ENCODE measurements at places on chromosomes 6 and 20.

DNA sequence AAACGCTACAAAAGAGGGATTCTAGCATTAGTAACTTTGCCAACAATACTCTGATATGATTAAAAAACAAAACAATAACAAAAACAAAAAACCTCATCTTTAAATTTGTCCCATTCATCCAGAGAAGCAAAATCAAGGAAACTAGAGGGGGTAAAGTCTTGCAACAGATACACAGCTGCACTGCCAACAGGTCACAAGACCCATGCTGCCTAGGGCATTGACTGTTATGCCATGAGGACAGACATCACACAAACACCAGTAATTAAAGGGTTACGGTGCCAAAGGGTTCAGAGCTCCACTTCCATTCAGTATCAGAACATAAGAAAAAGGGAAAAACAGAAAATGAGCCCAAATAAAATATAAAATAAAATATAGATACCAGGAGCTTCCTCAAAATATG lies 1.6 kb downstream of the TBC1D20 start:
- no peak for DNase-seq

DNA sequence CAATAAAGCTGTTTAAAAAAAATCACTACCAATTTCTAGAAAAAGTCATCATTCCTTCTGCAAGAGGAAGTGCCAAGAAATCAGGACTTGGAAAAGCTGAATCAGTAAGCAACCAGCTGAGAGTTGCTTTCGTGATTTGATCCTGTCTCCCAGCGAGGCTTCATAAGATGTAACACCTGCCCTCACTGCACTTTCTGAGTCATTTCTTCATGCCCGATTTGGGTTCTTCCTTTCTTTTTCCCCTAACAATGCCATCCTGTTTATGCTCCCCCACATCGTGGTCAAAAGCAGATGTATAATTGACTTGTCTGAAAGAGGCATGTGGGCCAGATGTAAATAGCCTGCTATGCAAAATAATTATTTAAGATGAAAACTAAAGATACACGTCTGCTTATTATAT lies 52.1 kb downstream of the RIPOR2 start:
- no peak for DNase-seq

DNA sequence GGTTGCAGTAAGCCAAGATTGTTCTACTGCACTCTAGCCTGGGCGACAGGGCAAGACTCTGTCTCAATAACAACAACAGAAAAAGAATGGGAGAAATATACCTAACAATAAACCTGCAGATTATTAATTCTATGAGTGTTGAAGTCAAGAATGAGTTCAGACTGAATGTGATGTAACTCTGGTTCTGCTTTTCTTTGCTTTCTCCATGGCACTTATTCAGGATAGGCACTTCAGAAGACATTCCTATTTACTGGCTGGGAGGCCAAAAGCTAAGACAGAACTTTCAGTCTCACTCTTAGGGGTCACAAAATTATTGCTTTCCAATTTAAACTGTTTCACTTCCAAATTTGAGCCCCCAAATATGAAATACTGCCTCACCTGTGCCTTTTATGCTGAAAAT lies 15.7 kb upstream of the PRIM2 start:
- DNase-seq: no peak

GRCh38 chr6:35191889-35192288 lies 21.9 kb upstream of the SCUBE3 start:
- DNase-seq: peak; percentile 45
